ENCODE measurements at places on chromosomes 6 and 20. TPM values are rescaled to one million over a fixed set of nuclear protein-coding genes. Genes with fewer than 3 reads are reported as not detected.

The PGC gene
- total RNA-seq: not detected

The SCUBE3 gene
- total RNA-seq: not detected

The SYCP2L gene
- 0.92 TPM for total RNA-seq

The NHSL1 gene
- total RNA-seq: 18.8 TPM

The ZSCAN31 gene
- total RNA-seq: 2.3 TPM

GRCh38 chr6:13427316-13427715 lies 60.1 kb downstream of the GFOD1 start:
- no peak for DNase-seq

All from foreskin keratinocyte (primary cell).